ENCODE measurements at places on chromosomes 2 and 18. TPM values are rescaled to one million over a fixed set of nuclear protein-coding genes. Genes with fewer than 3 reads are reported as not detected.

The DPYSL5 gene
- not detected for total RNA-seq

The SERPINB3 gene
- not detected for total RNA-seq

The SERPINB12 gene
- total RNA-seq: not detected

The CDH19 gene
- total RNA-seq: not detected

The FAM237A gene
- not detected for total RNA-seq

The HTR2B gene
- not detected for total RNA-seq

The MATN3 gene
- total RNA-seq: not detected

The TUBB8B gene
- not detected for total RNA-seq

The UGT1A7 gene
- total RNA-seq: not detected

The MOGAT1 gene
- not detected for total RNA-seq

The PCARE gene
- not detected for total RNA-seq

The FOXD4L1 gene
- total RNA-seq: 0.18 TPM

The GPBAR1 gene
- 0.58 TPM for total RNA-seq

DNA sequence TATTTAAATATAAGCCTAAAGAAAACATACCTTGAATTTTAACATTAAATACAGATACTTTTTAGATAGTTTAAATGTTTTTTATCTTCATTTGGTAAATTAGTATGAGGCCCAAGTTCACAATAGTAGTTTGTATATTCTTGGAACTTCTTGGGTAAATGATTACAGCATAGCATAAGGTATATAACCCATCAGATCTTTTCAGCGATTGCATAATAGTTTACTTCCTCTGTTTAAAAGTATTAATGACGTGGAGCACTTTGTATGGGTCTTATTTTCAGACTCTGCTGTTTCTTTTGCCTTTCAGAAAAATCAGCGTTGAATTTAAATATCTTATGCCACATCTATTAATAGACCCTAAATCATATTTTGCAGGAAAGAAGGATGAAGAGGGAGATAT lies 60.2 kb downstream of the CHRNA1 start:
- H3K36me3 ChIP-seq: no peaks in the 10 kb centered on the region
- H3K4me1 ChIP-seq: peaks cover 8% of the 10 kb centered on the region
- H3K27me3 ChIP-seq: peaks cover 4% of the 10 kb centered on the region
- no peak overlapping the region for H3K4me3 ChIP-seq
- no peak overlapping the region for H3K27ac ChIP-seq

- no peak overlapping the region for H3K27ac ChIP-seq
- no peak for DNase-seq
- H3K4me3 ChIP-seq: no peak overlapping the region
- H3K27me3 ChIP-seq: no peaks in the 10 kb centered on the region
- H3K36me3 ChIP-seq: peaks cover 13% of the 10 kb centered on the region
These were observed 633.1 kb downstream of the ARHGAP15 start for GRCh38 chr2:143762176-143762928.

DNA sequence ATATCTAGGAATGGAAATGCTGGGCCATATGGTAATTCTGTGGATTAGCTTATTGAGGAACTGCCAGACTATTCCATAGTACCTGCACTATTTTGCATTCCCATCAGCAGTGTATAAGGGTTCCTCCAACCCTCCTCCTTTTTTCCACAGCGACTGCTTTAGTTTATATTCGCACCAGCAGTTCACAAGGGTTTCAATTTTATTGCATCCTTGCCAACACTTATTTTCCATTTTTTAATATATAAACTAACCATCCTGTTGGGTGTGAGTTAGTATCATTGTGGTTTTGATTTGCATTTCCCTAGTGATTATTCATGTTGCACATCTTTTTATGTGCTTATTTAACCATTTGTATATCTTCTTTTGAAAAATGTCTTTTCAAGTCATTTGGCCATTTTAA lies 67.0 kb downstream of the NAT8 start:
- peaks cover 5% of the 10 kb centered on the region for H3K4me1 ChIP-seq
- no peak overlapping the region for H3K27ac ChIP-seq
- H3K27me3 ChIP-seq: no peaks in the 10 kb centered on the region

- H3K4me1 ChIP-seq: no peaks in the 10 kb centered on the region
- no peaks in the 10 kb centered on the region for H3K27me3 ChIP-seq
- H3K36me3 ChIP-seq: peaks cover 8% of the 10 kb centered on the region
- no peak overlapping the region for H3K27ac ChIP-seq
- no peak overlapping the region for H3K4me3 ChIP-seq
- DNase-seq: no peak
These were observed 62.5 kb downstream of the RRM2 start for GRCh38 chr2:10185046-10185445.

GRCh38 chr2:220181165-220181564 lies 553.7 kb downstream of the SLC4A3 start:
- no peaks in the 10 kb centered on the region for H3K4me1 ChIP-seq
- H3K27me3 ChIP-seq: peaks cover 4% of the 10 kb centered on the region
- no peak overlapping the region for H3K27ac ChIP-seq
- DNase-seq: no peak
- no peaks in the 10 kb centered on the region for H3K36me3 ChIP-seq

DNA sequence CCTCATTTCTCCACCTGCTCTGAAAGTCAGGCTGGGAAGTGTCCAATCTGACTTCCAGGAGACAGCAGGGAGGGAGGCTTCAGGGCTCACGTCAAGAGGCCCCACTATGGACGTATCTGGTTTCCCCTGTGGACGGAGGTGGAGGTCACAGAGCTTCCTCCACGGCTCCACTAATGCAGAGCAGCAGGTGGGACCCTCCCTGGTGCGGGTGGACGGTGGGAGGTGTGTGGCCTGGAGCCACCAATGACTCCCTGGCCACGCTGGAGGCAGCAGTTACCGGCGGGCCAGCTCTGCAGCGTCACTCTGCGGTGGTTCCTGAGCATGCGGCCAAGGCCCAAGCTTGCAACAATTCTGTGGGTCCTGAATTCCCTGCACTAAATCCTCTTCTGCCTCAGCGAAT lies 9.0 kb downstream of the CRACDL start:
- H3K4me1 ChIP-seq: no peaks in the 10 kb centered on the region
- H3K36me3 ChIP-seq: no peaks in the 10 kb centered on the region
- no peak overlapping the region for H3K27ac ChIP-seq
- no peak overlapping the region for H3K4me3 ChIP-seq
- DNase-seq: no peak
- H3K27me3 ChIP-seq: peaks cover 18% of the 10 kb centered on the region

GRCh38 chr18:78579449-78579848 lies 400.2 kb upstream of the SALL3 start:
- no peaks in the 10 kb centered on the region for H3K4me1 ChIP-seq
- no peaks in the 10 kb centered on the region for H3K27me3 ChIP-seq
- no peak overlapping the region for H3K4me3 ChIP-seq
- H3K27ac ChIP-seq: no peak overlapping the region
- DNase-seq: no peak

- DNase-seq: no peak
- H3K36me3 ChIP-seq: peaks cover 59% of the 10 kb centered on the region
- H3K27me3 ChIP-seq: no peaks in the 10 kb centered on the region
- H3K27ac ChIP-seq: peak overlapping the region; percentile 99
- peak overlapping the region; percentile 78 for H3K4me3 ChIP-seq
These were observed 51.1 kb downstream of the LPIN2 start for GRCh38 chr18:2961821-2962220.

- DNase-seq: no peak
- H3K4me3 ChIP-seq: no peak overlapping the region
- no peaks in the 10 kb centered on the region for H3K4me1 ChIP-seq
- H3K27me3 ChIP-seq: peaks cover 8% of the 10 kb centered on the region
- no peak overlapping the region for H3K27ac ChIP-seq
These were observed 76.1 kb downstream of the SEPTIN10 start for GRCh38 chr2:109537565-109538222.

GRCh38 chr2:11582862-11583752 lies 49.3 kb downstream of the GREB1 start:
- H3K36me3 ChIP-seq: no peaks in the 10 kb centered on the region
- H3K4me1 ChIP-seq: peaks cover 16% of the 10 kb centered on the region
- no peaks in the 10 kb centered on the region for H3K27me3 ChIP-seq
- no peak overlapping the region for H3K4me3 ChIP-seq
- H3K27ac ChIP-seq: no peak overlapping the region

DNA sequence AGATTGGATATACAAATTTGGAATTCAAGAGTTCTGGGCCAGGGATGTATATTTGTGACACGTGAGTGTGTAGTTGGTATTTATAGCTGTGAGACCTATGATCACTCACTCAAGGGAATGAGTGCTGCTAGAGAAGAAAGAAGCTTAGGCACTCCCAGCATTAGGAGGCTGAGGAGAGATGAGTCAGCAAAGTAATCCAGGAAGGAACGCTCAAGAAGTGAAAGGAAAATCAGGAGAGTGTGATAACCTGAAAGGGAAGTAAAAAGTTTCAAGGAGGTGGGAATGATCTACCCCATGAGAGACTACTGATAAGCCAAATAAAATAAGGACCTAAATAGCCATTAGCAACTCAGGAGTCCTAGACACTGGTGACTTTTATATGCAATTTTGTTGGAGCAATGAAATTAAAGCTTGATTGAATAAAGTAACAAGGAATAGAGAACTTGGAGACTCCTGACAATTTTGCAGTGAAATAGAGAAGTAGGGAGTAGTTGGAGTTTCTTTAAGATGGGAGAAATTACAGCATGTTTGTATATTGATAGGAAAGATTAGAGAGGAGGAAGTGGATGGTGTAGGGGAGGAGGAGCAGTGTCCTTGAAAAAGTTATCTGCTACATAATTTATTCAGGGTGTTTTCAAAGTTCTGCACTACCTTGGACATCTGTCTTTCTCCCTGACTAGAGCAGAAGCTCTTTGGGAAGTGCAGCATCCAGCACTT lies 89.9 kb downstream of the UBE2E3 start:
- no peak for DNase-seq
- no peaks in the 10 kb centered on the region for H3K36me3 ChIP-seq
- H3K27me3 ChIP-seq: no peaks in the 10 kb centered on the region

GRCh38 chr2:160125828-160126227 lies 63.4 kb upstream of the PLA2R1 start:
- no peak overlapping the region for H3K27ac ChIP-seq
- peaks cover 8% of the 10 kb centered on the region for H3K27me3 ChIP-seq
- no peak for DNase-seq
- no peaks in the 10 kb centered on the region for H3K36me3 ChIP-seq

GRCh38 chr2:27202854-27203253 lies 9.0 kb upstream of the ATRAID start:
- H3K4me1 ChIP-seq: peaks cover 11% of the 10 kb centered on the region
- H3K4me3 ChIP-seq: no peak overlapping the region
- peaks cover 6% of the 10 kb centered on the region for H3K36me3 ChIP-seq

DNA sequence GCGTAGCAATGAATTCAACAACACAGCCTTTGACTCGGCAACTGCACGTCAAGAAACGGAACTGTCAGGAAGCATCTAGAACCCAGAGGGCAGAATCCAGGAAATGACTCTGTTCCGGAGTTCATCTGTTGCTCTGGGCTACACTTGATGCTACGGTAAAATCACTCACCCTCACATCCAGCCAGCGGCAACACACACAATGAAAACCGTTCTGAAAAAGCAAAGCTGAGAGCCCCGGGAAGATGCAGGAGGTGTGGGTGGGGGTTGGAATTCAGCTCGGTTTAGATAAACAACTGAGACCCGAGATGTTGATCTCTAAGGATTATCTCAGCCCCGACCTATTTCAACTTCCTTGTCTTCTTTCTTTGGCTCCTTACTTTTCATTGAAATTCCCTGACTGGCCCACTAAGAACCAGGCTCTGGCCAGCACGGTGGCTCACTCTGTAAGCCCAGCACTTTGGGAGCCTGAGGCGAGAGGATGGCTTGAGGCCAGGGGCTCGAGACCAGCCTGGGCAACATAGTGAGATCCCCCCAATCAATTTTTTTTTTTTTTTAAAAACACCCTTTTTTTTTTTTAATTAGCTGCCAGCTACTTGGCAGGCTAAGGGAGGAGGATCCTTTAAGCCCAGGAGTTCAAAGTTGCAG lies 13.3 kb upstream of the RAB17 start:
- peak overlapping the region; percentile 50 for H3K4me3 ChIP-seq
- H3K4me1 ChIP-seq: peaks cover 16% of the 10 kb centered on the region
- H3K36me3 ChIP-seq: no peaks in the 10 kb centered on the region

GRCh38 chr2:68834737-68835376 lies 36.3 kb downstream of the BMP10 start:
- no peaks in the 10 kb centered on the region for H3K36me3 ChIP-seq
- H3K27me3 ChIP-seq: no peaks in the 10 kb centered on the region
- H3K27ac ChIP-seq: no peak overlapping the region
- H3K4me3 ChIP-seq: no peak overlapping the region

DNA sequence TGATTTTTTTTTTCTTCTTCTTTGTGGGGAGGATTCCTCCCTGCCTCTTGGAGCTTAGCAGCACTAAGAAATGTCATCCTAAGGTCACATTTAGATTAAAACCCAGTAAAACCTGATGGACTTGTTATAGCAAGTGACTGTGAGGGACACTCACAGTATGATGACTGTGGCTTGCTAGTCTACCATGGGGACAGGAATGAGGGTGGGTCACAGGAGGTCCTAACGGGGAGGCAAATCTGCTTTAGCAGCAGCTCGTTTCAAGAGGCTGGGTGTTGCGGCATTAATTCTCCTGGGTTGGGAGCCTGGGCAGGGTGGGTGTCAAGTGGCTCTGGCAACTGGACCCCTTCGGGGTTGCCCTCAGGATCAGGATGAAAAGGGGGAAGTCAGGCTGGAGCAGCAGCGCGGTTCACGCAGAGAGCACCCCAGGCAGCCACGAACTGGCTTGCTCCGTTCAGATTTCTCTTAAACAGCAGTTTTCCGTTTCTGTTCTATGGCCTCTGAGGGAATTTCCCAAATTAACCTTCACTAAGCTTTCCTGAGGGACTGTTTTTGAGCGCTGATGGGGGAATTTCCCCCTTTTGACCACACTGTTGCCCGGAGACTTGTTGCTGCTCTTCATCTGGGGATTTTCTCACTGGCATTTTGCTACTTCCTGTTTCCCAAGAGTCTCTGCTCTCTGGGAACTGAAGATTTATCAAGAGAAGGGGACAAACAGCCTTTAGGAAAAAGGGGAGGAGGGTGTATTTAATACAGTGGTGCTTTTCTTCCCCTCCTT lies 59.8 kb upstream of the PELI1 start:
- H3K4me1 ChIP-seq: peaks cover 86% of the 10 kb centered on the region
- peak overlapping the region; percentile 67 for H3K4me3 ChIP-seq
- DNase-seq: peak; percentile 48
- H3K27me3 ChIP-seq: no peaks in the 10 kb centered on the region

DNA sequence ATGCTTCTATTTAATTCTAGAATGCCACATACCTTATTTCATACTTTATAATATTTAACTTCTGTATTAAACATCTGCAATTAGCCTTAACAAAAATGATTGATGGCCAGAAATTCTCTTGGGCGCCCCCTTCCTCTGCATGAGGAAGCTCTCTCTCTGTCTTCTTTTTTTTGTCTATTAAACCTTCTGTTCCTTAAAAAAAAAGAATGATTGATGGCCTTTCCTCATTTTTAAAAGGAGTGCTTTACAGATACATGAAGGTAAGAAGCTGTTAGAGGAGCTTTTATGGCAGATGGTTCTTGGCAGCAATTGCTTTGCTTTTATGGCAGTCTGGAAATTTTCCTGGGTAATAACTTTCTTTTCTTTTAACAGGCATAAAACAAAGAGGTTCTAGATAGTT lies 526.9 kb downstream of the SLC4A3 start:
- H3K4me1 ChIP-seq: no peaks in the 10 kb centered on the region
- no peak for DNase-seq
- H3K27me3 ChIP-seq: no peaks in the 10 kb centered on the region
- no peak overlapping the region for H3K27ac ChIP-seq

- peaks cover 14% of the 10 kb centered on the region for H3K4me1 ChIP-seq
- H3K4me3 ChIP-seq: no peak overlapping the region
- H3K36me3 ChIP-seq: peaks cover 14% of the 10 kb centered on the region
- H3K27me3 ChIP-seq: no peaks in the 10 kb centered on the region
- no peak for DNase-seq
- no peak overlapping the region for H3K27ac ChIP-seq
These were observed 117.3 kb downstream of the LDLRAD4 start for GRCh38 chr18:13335903-13336302.

GRCh38 chr2:53787614-53788289 lies 908 bp downstream of the ERLEC1 start:
- H3K4me1 ChIP-seq: peaks cover 37% of the 10 kb centered on the region
- no peaks in the 10 kb centered on the region for H3K27me3 ChIP-seq
- H3K27ac ChIP-seq: peak overlapping the region; percentile 91
- no peak for DNase-seq

Measured in activated naive CD8-positive, alpha-beta T cell treated with anti-CD3 and anti-CD28 coated beads for 36 hours (primary cell).